ENCODE measurements at places on chromosomes 12 and 14.
A peak's percentile ranks its signal among the peaks of the same experiment; 100 is the strongest.

DNA sequence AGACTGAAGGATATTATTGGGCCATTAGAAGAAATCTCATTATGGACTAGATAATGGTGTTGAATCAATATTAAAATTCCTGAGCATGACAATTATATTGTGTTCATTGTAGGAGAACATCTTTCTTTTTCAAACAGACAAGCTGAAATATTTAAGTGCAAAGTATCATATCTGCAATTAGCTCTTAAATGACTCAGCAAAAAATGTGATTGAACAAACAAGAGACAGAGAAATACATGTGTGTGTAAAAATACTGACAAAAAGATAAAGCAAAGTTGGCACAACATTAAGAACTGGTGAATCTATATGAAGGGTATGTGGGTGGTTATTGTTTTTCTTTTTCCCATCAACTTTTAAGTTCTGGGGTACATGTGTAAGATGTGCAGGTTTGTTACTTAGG is 9.5 kb downstream of the CEP290 start:
- no peak for DNase-seq

GRCh38 chr14:75393794-75394193 is 34.0 kb upstream of the JDP2 start:
- no peak for DNase-seq

- DNase-seq, result no peak
These were observed 37.7 kb downstream of the TAOK3 start for GRCh38 chr12:118334939-118335567.

DNA sequence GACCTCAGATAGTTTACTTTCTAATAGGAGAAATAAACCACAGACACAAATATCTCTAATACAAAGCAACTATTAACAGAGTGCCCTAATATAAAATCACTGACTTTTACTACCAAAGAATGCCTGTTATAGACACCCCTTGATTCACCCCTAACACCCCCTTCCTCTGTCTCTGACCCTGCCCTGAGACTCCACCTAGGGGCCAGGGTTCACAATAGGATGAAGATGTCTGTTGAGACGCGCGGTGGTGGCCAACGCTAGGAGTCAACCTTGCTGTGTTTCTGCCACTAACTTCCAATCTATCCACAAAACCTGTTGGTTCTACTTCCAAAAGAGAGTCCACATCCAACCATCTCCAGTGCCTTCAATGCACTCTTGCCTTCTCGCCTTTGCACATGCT is 10.9 kb upstream of the TC2N start:
- DNase-seq, result no peak

DNA sequence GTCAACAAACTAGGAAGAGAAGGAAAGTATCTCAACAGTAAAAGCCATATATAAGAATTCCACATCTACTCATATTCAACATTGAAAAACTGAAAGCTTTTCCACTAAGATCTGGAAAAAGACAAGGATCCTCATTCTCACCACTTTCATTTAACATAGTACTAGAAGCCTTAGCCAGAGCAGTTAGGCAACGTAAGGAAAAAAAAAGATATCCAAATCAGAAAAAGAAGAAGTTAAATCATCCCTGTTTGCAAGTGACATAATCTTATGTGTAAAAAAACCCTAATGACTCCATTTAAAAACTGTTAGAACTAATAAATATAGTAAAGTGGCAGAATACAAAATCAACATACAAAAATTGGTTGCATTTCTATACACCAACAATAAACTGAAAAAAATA is 426.2 kb downstream of the BCAT1 start:
- no peak for DNase-seq

DNA sequence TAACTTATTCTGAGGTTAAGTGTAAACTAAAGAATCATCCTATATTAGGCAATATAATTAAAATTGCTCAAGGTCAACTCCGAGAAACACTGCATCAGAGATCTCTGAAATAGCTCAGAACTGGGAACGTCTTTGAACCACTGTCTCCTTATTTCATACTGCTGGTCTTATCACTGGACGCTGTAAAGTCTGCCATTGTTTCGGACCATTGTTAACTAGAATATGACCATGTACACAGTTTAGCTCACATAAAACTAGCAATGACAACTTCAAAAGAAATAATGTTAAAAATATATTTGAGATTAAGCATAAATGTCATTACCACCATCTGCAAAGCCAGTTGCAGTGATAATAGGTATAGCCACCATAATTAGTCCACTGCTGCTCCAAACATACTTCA is 2.9 kb downstream of the ABCD2 start:
- no peak for DNase-seq

DNA sequence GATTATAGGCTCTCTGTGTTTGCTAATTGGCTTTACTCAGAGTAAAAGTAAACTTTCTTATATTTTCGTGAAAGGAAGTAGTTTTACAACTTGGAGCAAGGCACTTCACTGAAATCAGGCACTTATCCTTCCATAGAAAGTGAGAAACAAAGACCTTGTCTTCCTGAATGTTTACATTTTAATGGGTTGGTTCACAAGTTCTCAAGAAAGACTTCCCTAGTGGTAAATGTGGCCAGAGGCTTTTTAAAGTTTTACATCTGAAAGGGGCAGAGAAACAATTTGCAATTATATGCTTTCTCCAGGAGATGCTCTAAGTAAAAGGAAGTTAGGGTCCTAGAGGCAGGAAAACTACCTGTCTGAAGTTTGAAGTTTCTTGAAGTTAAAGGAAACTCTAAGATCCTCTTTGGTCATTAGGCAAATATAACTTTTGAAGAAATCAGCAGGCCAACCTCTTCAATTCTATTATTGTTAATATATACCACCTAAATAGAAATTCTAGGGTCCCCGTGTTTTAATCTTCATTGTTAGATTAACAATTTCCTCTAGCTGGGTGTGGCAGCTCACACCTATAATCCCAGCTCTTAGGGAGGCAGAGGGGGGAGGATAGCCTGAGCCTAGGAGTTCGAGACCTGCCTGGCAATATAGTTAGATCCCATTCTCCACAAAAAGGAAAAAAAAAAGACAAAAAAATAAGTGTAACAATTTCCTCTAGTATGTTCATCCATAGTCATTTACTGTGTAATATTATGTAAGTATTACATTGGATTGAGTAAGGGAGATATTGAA is 644.9 kb upstream of the FOXG1 start:
- no peak for DNase-seq

DNA sequence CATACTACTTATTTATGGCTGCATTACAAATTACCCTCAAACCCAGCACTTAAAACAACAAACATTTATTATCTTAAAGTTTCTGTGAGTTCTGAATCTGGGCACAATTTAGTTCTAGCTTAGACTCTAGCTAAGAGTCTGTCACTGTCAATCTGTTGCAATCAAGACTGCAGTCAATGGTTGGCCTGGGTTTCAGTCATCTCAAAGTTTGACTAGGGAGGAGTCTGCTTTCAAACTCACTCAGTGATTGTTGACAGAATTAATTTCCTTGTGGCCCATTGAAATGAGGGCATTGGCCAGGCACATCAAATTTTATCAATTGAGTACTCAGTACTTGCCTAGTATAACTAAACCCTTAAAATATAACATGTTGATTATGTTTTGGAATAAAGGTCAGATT is 51.6 kb downstream of the ARID2 start:
- no peak for DNase-seq

GRCh38 chr14:29822430-29822709 is 105.3 kb downstream of the PRKD1 start:
- no peak for DNase-seq

DNA sequence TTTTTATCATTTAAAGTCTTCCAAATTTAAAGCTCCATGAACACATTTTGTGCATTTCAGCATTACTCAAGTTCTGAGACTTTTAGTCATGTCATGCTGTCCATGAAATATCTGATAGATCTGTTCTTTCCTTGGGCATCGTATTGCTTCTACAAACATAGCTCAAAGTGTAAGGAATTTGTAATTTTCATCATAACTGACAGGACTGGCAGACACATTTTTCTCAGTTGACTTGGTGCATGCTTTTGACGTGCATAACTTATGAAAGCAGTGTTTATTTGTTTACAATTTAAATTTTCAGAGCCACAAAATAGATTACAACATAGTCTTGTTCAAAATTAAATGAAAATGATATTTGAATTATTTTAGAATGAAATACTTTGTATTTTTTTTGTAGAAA is 812.1 kb upstream of the NOVA1 start:
- no peak for DNase-seq

DNA sequence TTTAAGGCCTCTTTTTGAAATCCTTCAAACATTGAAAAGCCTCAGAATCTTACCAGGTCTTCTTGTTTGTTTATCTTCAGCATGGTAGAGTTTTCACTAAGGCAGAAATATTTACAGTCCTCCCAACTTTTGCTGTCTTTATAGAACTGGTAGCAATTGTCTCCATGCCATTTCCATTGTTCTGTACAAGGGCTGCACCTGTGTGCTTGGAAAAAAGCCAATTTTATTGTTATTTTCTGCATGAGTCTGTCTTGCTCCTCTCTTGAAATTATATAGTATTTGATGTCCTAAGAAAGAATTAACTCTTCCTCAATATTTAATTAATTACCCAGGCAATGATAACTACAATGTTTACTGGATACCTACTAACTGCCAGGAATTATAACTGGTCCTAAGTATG is 23.3 kb downstream of the CLEC1A start:
- no peak for DNase-seq

DNA sequence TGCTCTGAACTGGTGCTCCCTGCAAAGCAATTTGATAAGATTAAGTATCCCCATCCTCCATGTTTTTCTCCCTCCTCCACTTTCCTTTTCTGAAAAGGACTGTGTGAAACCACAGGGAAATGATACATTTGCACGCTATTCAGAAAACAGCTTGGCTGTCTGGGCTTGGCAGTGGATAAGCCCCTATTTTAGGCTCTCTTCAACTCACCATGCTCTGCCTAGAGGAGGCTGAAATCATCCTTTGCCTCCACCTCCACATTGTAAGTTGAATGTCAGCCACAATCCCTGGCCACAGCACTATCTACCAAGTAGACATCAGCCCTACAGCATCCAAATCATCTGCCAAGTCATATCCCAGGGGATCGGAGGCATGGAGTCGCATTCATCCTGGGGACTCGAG is 642.3 kb downstream of the RPS29 start:
- no peak for DNase-seq

- DNase-seq, result peak; percentile 59
These were observed 37.3 kb upstream of the RCOR1 start for GRCh38 chr14:102554821-102555819.

DNA sequence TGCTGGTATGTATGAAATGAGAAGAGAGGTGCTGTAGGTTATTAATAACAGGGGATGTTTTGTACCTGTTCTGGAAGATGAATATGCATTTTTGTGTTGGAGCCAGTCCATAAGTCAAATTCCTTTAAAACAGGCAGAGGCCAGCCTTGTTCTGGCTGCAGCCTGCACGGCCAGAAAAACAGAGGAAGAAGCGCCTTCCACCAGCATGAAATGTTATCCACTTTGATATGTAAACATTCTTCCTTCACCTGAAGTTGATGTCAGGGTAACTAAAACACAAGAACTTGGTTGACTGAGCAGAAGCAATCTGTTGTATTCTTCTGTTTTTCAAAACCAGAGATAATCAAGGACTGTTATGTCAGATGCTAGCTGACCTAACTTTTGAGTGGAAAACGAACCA is 237.9 kb upstream of the PLEKHG7 start:
- no peak for DNase-seq

DNA sequence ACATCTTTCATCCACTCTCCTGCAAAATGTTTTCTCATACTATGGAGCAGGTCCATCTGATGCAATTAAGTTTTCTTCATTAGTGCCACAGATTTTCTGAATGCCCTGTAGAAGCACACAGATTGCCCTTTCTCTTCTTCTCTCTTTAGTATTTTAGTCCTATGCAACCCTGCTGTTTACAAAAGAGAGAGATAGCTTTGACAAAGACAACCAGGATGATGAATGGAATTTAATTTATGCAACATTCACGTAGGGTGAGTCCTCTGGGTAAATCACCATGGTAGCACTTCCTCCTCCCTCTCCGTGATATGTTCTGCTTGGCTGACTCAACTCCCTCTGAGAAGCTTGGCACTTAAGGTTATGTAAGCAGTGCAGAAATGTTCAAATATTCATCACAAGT is 400.9 kb upstream of the PDE3A start:
- no peak for DNase-seq

GRCh38 chr12:118187751-118188435 is 52.0 kb downstream of the PEBP1 start:
- no peak for DNase-seq

DNA sequence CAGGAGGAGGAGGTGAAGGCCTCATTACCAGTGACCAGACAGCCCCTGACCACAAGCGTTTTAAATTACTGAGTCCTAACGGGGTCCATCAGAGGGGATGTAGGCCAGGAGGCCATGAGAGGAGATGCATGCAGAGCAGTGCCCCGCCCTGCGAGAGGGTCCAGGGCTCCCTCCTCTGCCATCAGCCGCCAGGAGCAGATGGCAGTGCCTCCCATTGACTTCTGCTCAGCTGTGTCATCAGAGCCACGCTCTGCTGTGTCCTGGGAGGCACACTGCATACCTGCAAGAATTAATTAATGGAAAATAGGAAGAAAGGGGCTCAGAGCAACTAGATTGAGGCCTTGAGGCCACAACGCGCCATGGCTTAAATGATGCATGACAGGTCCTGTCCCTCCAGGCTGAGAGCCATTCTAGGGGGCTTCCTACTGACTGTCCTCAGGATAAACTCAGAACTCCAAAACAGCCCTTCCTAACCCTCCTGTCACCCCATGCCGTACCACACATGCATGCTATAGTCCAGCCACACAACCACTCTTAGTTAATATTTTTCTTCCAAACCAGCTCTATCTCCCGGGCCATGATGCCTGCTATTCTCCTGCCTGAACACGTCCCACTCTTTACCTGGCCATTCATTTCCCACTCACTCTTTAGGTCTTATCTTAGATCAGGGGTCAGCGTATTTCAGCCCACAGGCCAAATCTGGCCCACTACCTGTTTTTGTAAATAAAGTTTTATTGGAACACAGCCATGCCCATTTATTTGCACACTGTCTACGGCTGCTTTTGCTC is 235.8 kb downstream of the KSR2 start:
- DNase-seq, result no peak

DNA sequence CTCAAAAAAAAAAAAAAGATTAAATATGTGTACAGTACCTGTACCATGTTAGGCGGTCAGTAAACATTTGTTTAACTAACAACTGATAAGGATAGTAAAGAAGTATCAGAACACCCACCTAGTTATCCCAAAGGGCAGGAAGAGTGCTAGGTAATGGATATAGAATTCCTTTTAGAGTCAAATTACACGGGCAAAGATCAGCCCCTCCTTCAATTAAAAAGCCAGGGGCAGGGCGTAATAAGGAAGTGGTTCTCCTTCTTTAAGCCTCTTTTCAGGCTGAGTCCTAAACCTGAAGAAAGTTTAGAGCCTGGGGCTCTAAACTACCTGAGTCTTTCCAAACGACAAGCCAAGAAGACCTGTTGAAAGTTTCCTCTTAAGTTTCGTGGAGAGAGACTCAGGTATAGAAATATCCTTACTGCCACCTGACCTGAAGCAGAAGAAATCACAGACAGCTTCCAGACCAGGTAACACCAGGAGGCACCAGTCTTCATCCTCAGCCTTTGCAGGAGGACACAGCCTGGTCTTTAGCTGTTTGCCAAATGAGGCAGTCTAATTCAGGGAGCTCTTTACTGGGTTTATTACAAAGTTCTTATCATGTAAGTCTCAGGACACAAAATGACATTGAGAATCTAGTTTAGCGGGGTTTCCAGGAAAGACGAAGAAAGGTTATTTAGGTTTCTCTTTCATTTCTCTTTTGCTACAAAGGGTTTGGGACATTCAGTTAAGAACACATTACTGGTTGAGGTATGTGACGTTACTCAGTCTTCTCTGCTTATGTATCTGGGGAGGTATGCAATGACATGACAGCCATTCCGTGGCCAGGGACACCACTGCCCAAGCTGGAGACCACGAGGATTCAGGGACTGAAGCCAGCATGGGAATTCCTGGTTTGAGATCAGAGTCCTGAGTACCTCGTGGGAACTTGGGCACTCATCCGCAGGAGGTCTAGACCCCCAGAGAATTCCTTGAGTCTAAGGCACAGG is at the start of gene BCL2L14:
Gene BCL2L14, plus strand, starts transcription at position 266 of the 983 bp plus-strand sequence. CDS start 8,367 bp downstream, outside the sequence.
- DNase-seq, result no peak

All from CD4-positive, alpha-beta T cell treated with Interferon gamma for 1 hour (primary cell).